NCI-H187 treated with DMSO at 0.1 percent for 48 hours (cell line): ENCODE measurements at places on chromosomes 12 and 14.

DNA sequence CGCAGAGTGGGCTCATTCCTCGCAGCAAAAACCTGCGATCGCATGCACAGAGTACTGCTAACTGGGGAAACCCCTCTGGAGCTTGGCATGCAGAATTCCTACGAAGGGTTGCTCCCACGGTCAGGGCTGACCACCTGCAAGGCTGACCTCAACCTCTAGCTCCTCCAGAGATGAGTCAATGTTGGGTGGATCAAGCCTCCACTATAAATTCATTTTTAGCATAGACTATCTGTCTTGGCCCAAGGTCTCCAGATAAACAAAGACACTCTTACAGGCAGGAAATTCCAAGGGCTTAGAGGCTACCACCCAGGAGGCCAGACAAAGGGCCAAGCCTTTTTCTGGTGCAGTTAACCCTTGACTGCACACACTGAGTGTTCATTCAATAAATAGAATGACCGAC lies 296.5 kb downstream of the TMEM132D start:
- DNase-seq = no peak

DNA sequence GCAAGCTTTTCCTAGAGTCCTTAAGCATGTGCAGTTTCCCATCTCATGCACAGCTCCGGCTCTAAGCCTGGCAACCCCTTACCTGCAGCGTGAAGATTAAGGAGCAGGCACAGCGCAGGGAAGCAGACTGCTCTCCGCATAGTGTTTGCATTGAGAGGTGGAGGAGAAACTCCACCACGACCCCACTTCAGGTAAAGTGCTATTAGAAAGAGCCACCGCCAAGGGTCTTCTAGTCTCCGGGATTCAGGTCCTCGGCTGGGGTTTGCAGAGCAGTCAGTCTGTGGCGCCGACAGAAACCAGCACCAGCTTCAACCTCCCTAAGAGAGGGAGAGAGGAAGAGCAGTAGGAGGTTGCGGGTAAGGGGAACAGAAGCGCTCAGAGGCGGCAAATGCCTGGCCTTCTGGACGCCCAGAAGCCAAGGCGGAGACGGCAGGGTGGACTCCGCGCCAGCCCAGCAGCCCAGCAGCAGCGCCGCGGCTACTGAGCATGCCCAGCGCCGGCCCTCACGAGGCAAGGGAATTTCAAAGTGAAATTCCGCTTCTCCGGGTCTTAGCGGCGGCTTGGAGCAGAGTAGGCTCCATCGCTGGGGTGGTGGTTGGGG lies at the start of gene PTPRR:
TSS of gene PTPRR (minus strand) at position 488 of the 601 bp plus-strand sequence. CDS start at position 140, 348 bp downstream.
- no peak for DNase-seq

DNA sequence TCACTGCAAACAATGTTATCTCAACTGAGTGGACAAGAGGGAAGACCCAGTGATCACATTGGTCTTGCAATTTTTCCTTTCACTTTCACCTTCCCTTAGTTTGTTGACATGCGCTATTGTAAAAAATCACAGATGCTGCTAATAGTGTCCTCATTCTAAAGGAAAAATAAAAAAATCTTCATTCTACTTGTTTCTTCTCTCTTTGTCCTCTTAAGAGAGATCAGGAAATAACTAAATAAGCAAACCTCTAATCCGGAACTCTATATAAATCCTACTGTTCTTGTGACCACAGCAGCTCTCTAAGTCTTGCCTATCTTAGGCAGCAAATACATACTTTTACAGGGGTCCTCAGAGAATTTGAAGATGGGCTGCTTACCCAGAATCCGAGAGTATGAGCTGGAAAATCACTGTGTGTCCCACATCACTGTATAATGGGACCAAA lies 257.7 kb downstream of the NAV3 start:
- no peak for DNase-seq

DNA sequence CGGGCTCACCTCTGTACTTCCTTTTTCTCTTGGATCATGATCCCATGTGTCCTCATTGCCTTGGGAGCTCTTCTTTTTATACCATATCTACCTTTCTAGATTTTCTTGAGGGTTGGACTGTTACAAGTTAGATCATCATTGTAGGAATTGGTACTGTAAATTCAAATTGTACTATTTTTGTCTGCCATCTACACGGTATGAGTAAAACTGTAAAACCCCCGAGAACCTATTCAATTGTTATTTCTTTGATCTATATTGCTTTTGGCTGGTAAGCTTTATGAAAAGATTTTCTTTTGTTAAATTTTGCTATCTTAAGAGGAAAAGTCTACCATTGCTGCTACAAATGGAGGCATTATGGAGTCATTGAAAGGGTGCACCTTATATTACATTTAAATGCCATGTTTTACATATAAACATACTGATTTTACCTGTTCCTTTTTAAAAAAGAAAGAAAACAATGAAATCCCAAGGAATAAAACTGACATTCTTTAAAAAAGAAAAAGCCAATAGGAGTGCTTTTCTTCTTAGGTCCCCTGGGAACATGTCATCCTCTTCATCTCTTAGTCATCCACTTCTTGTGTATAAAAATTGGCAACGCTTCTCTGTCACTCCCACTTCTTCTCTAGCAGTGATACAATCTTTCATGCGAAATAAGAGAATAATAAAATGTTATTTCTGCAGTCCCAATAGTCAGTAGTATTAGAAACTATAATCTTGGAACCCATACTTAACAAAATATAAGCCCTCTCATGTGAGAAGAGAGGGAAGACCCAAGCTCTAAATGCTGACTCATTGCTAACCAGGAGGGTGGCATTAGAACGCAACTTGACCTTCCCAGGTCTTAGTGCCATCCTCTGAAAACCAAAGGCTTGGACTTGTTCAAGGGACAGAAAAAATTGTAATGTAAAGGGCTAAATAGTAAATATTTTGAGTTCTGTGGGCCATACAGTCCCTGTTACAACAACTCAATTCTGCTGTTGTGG lies 20.4 kb downstream of the RGS6 start:
- no peak for DNase-seq

GRCh38 chr14:88181072-88181471 lies 142.0 kb downstream of the KCNK10 start:
- DNase-seq = no peak

- DNase-seq = no peak
These were observed 364.8 kb downstream of the BMP4 start for GRCh38 chr14:53591816-53592215.

GRCh38 chr14:105197211-105197641 lies 16.1 kb upstream of the NUDT14 start:
- no peak for DNase-seq

- DNase-seq = no peak
These were observed 55.5 kb downstream of the FAM222A start for GRCh38 chr12:109768901-109769670.

GRCh38 chr12:26319511-26319910 lies 124.1 kb downstream of the SSPN start:
- DNase-seq = no peak

GRCh38 chr12:121196902-121197301 lies 13.0 kb upstream of the P2RX4 start:
- DNase-seq = no peak

DNA sequence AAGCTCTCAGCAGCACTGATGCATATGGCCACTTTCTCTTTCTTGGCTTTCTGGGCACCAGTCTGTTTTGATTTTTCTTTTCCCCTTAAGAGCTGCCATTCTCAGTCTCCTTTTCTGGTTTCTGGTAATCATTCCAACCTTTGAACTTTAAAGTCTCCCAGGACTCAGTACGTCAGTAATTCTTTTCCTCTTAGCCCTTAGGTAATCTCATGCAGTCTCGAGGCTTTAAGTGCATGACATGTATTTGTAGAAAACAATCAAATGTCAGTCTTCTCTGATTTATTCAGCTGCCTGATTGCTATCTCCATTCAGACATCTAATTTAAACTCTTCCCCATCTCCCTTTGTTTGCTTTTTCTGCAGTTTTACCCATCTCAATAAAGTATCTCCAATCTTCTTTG lies 139.1 kb upstream of the PDZRN4 start:
- DNase-seq = no peak

GRCh38 chr14:70239802-70240201 lies 51.1 kb upstream of the SLC8A3 start:
- DNase-seq = no peak

- DNase-seq = no peak
These were observed 77.3 kb upstream of the RIN3 start for GRCh38 chr14:92436115-92436776.

DNA sequence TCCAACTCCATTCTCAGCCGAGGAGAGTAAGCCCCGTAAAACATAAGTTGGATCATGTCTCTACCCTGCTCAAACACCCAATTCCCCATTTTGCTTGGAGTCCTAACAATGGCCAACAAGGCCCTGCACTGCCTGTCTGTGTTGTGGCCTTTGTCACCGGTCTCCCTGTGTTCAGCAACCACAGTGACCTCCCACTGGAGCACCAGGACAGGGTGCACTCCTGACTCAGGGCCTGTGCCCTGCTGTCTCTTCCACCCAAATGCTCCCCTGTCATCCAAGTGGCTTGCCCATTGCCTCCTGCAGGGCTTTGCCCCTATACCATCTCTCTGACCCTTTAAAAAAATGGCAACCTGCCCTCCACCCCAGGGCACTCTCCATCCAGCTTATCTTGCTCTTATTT lies 4.4 kb upstream of the KRT85 start:
- no peak for DNase-seq

GRCh38 chr14:30020271-30020670 lies 92.6 kb upstream of the PRKD1 start:
- no peak for DNase-seq

GRCh38 chr14:75375983-75376382 lies 51.8 kb upstream of the JDP2 start:
- no peak for DNase-seq

DNA sequence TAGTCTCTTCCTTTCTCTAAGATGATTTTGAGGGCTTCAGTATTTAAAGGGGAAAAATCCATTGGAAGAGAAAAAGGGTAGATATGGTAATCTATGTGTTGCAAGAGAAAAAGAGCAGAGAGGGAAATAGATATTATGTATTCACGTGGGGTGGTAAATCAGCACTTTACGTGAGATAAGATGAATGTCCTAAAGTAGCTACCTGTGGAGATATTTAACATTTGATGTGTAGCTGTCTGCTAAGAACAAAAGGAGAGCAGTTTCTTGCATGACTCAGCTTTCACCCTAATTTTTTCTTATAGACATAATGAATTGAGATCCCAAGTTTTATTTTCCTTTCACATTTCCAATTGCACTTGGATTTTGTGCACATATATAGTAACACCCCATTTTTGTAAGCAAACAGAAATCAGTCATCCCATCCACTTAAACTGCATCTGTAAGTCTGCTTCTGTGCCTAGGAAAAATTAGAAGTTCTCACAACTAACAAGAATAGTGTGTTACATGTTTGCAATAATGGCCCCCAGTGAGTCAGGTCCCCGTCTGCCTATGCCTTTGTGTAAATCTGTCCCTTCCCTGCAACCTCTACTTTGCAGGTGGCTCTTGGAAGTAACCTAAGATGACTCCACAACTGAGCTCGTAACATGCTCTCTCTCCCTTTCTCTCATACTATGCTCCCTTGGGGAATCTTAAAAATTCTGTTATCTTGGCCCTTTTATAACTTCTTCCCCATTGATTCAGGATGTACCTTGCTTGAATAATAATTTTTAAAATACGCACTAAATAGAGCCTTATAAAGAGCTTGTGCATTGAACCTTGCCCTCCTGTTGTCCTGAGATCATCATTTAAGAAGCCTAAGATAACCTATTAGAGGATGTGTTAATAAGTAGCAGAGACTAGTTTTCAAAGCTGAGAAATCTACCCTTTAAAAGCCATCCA lies 3.7 kb downstream of the TMTC3 start:
- DNase-seq = no peak

- DNase-seq = no peak
These were observed 7.1 kb downstream of the ASB2 start for GRCh38 chr14:93969082-93969828.
